Hematopoietic multipotent progenitor cell treated with erythropoietin and hydrocortisone succinate and interleukin-3 and kit ligand, for 8 days (in vitro differentiated cells): ENCODE measurements at places on chromosomes 3 and 15.

DNA sequence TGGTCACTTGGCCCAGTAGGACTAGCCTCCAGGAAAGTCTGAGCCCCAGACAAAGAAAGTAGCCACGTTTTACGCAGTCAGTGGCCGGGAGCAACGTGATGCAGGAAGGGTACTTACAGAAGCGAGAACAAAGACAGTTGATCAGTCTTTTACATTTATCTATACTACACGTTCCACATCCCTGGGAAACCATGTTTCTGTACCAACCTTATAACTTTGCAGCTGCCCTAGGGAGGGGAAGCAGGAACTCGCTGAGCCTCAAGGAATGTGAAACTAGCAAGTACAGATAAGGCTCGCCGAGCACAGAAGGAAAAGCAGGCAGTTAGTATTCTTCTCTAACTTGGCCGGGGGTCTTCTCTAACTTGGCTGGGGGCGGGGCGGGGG lies 3.4 kb upstream of the KNL1 start:
- no peak for DNase-seq

GRCh38 chr3:13850161-13850945 lies 29.5 kb downstream of the WNT7A start:
- DNase-seq: no peak

DNA sequence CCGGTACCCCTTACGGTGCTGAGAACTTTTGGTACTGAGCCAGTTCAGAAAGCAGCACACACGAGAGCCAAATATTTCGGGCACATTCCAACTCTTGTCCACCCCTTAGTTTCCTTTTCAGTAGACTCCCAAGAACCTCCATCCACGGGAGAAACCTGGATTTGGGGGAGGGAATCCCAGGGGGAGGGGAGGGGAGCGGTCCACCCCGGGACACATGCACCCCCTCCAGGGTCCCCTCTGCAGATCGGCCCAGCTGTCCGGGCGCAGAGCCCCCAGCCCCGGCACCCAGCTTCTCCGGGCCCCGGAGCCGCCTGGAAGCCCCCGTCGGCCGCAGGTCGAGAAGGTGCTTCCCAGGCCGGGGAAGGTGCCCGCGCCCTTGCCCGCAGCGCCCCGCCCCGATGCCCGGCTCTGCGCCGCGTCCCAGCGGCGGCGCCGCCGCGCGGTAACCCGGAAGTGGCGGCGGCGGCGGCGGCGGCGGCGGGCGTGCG lies 455 bp upstream of the ABHD17C start:
- peak; percentile 24 for DNase-seq

DNA sequence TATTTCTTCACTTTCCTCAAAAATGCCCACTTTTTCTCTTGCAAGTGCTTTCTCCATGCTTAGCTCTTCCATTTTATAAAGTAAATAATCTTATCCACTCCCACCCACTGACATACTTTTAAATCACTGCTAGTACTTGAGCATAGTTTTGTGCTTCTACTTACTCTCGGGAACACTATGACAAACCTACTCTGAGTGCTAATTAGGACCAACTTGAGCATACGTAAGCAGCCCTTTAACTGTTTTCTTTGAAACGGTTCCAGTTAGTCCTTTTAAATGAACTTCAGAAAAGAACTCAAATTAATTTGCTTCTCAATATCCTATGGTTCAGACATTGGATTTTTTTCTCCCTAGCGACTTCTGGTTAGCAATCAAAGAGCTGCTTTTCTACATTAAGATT lies 280.0 kb upstream of the SOX2 start:
- no peak for DNase-seq

DNA sequence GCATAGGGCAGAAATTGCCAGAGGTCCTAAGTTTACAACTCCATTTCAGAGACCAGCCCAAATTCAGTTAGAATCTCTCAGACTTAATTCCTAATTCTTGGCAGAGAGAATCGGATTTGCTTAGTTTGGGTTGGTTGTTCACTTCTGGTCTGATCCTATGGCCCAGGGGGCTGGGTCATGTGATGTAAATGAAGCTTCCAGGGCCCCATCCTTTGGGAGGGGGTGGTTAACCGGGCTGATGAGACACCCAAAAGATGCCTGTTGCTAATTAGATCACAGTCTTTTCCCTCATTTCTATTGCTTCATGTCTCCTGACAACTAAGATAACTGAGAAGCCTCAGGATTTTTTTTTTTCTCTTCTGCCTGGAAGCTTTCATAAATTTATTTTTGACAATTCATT lies 11.1 kb upstream of the ZNF620 start:
- no peak for DNase-seq

DNA sequence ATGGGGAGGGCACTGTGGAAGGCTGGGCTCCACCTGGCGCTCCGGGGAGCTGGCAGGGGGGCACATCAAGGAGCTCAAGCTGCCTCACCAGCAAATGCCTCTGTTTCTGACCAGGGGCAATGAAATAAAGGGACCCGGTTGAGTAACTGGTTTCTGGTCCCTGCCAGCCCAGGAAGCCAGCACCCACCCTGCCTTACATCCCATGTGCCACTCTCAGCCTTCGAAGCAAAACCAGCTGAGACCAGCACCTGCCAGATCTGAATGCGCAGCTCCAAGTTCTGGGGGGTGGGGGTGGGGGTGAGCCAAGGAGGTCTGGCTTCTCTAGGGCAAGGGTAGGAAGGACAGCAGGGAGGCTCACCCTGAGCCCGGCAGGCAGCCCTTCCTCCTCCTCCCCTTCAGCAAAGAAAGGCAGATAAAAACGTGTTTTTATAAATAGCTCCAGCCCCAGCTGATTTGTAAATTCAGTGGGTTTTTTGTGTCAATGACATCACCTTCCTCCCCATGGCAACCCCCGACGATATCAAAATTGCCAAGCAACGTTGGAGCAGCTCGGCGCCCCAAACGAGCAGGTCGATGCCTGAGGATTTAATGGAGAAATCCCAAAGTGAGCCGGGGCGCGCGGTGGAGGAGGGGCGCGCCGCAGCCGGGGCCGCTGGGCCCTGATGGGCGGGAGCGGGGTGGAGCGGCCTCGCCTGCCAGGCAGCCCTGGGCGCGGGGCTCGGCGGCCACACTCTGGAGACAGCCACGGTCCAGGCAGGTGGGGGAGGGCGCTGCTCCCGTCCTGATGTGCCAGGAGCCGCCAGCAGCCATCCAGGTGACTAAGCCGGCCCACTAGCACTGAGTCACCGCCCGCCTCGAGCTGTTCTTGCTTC lies at the start of gene PAK6:
Gene PAK6, plus strand, starts transcription at position 532 of the 872 bp plus-strand sequence. CDS start 25,723 bp downstream, outside the sequence.
- peak; percentile 53 for DNase-seq

- peak; percentile 37 for DNase-seq
Measured at GRCh38 chr3:48034000-48034516, 17.8 kb upstream of the MAP4 start.

DNA sequence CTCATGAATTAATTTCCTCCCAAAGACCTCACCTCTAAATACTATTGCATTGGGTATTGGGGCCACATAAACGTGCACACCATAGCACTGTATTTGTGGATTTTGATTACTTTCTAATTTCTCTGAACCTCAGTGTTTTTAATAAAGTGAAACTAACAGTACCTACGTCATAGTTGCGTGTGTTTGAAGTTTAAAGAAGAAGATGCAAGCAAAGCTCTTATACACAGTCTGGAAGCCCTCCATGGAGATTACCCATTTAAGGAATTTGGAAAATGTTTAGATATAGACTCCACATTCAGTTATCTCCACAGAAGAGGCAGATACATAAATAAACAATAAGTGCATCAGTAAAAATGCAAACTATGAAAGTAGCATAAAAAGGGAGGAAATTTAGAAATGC lies 581.1 kb upstream of the GBE1 start:
- DNase-seq: no peak

DNA sequence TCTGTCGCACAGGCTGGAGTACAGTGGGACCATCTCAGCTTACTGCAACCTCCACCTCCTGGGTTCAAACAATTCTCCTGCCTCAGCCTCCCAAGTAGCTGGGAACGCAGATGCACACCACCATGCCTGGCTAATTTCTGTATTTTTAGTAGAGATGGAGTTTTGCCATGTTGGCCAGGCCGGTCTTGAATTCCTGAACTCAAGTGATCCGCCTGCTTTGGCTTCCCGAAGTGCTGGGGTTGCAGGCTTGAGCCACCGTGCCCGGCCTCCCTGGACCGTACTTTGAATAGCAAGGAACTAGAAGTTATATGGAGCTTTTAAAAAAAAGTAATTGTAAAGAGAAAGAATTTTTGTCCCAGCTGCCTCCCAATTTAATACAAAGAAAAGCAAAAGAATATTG lies 8.3 kb upstream of the ANKUB1 start:
- no peak for DNase-seq

DNA sequence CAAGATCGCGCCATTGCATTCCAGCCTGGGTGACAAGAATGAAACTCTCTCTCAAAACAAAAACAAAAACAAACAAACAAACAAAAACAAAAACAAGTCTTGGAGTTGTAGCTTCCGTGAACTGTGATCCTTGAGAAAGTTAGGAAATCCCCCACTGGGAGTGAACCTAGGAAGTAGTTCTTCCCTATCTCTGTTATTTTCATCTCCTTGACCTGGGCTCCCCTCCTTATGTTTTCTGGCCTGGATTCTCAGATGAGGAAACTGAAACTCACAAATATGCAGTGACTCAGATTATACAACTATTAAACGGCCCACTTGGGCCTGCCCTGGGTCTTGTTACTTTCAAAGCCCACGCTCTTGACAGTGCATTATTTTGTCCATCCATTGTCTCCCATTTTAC lies 29.7 kb downstream of the SAXO2 start:
- DNase-seq: no peak

DNA sequence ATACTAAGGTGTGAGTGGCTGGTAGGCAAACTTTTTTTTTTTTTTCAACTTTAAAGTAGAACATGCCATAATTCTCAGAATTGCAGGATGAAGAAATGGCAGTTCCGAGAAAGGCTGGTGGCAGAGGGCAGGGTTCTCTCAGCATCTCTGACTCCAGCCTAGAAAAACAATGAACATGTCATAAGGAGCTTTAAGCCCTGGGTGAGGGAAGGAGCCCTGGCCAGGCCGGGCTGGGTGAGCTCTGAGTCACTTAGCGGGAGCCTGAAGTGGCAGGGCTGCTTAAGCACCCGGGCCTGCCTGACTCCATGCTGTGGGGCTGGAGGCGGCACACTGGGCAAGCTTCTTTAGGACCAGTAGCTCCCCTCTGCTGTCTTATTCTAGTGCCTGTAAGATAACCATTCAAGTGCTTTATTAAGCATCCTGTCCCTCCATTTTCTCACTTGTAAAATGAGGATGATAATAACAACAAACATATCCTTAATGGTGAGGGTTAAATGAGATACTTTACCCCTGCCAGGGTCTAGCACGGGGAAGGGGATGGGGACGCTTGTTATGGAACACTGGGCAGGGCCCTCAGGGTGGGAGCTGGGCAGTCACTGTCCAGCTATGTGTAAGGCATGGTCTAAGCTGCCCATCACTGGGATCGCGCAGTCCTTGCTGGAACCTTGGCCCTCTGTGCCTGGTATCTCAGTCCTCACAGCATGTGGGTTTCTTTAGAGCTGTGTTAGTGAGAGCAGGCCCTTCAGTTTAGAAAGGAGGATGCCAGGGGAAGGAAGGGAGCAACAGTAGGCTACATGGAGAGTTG lies 18.4 kb downstream of the SMAD6 start:
- peak; percentile 89 for DNase-seq

GRCh38 chr3:119238363-119238762 lies 2.3 kb downstream of the B4GALT4 start:
- DNase-seq: peak; percentile 50

GRCh38 chr3:151869181-151869580 lies 4.3 kb upstream of the SUCNR1 start:
- DNase-seq: no peak

GRCh38 chr15:83012076-83012426 lies 612 bp upstream of the C15orf40 start:
- no peak for DNase-seq

GRCh38 chr15:33442449-33442848 lies 131.7 kb downstream of the RYR3 start:
- DNase-seq: peak; percentile 98

DNA sequence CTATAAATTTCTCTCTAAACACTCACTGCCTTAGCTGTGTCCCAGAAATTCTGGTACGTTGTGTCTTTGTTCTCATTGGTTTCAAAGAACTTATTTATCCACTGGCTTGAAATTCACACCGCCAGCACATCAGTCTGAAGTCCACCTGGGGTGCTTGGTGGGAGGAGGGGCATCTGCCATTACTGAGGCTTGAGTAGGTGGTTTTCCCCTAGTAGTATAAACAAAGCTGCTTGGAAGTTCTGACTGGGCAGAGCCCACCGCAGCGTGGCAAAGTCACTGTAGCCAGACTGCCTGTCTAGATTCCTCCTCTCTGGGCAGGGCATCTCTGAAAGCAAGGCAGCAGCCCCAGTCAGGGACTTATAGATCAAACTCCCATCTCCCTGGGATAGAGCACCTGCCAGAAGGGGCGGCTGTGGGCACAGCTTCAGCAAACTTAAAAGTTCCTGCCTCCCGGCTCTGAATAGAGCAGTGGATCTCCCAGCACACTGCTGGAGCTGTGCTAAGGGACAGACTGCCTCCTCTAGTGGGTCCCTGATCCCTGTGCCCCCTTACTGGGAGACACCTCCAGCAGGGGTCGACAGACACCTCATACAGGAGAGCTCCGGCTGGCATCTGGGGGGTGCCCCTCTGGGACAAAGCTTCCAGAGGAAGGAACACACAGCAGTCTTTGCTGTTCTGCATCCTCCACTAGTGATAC lies 114.1 kb downstream of the SUCLG2 start:
- no peak for DNase-seq

- DNase-seq: no peak
Measured at GRCh38 chr3:138222942-138223287, 35.8 kb downstream of the ARMC8 start.

DNA sequence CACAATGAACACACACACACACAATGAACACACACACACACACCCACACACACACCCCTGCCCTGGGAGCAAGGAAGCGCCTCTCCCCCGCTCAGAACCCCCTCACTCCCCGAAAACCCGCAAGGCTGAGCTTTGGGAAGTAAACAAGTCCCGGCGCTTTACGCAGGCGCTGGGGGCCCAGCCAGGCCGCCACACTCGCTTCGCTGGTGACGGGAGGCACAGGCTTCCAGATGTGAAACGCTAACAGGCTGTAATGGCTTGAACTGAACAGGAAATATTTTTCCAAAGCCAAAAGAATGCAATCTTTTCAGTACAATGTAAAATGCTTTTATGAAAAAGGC lies 122.7 kb upstream of the IGF1R start:
- no peak for DNase-seq

DNA sequence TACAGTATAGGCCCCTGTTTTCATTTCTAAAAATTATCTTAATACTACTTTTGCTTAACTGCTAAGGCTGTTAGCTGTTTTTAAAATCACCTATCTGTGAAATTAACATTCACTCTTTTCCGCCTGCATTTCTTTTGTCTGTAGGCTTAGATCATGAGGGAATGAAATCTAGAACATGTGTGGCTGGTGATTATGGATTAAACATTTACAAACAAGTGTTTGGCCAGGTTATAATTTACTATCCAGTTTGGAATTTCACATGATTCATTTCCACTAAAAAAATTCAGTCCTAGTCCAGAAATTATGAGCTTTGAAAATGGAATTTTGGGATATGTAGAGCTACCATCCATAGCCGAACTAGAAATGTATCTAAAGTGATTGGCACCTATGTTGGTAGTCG lies 39.1 kb downstream of the GOLM2 start:
- DNase-seq: no peak
